Right renal cortex interstitium (tissue), 3 donors: ENCODE measurements at places on chromosomes 6 and 20. TPM values are rescaled to one million over a fixed set of nuclear protein-coding genes. Genes with fewer than 3 reads are reported as not detected.

- peak; percentile 63 for DNase-seq
Observed at GRCh38 chr20:50635676-50636600, 55.4 kb downstream of the RIPOR3 start.

DNA sequence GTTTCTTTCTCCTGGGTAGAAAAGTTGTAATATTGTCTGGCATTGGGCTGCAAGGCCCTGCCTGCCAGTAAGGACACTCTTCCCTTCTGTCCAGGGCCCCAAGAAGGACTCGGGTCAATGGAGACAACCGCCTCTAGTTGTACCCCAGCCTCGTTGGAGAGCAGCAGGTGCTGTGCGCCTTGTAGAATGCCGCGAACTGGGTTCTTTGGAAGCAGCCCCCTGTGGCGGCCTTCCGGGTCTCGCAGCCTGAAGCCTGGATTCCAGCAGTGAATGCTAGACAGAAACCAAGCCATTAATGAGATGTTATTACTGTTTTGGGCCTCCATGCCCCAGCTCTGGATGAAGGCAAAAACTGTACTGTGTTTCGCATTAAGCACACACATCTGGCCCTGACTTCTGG lies 37.0 kb downstream of the PLCG1 start:
- DNase-seq = no peak

- DNase-seq = peak; percentile 27
Observed at GRCh38 chr6:12060780-12061609, 48.9 kb downstream of the HIVEP1 start.

DNA sequence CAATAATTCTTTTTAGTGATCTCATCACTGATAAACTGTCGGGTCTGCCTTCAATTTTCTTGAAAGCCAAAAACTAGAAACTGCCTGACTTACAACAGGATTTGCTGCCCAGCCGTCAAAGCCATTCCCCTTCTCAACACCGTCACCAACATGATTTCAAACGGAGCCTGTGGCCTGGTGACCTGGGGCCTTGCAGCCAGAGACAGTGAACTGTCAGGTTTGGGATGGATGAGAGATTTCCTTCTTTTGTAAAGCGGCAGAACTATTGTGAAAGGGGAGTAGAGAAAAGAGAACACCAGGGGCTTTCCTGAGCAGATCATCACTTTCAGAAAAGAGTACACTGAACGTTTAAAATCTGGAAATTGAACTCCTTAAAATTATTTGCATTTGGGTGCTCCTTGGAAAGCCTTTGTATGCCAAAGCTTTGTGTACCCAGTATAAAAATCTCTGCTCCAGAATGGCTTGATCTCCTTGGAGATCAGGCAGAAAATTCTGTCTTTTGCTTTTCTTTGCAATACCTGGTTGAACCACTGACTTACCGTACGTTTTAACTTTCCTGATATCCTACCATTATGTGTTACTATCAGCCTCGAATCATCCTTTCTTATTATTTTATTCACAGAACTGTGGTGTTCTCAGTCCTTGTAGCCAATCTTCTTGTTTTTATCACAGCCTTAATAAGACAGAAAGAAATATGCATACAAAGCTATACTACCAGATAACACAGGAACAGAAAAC lies 125.2 kb downstream of the PACRG start:
- no peak for DNase-seq

- DNase-seq = no peak
Observed at GRCh38 chr6:44179648-44180047, 21.0 kb downstream of the CAPN11 start.

DNA sequence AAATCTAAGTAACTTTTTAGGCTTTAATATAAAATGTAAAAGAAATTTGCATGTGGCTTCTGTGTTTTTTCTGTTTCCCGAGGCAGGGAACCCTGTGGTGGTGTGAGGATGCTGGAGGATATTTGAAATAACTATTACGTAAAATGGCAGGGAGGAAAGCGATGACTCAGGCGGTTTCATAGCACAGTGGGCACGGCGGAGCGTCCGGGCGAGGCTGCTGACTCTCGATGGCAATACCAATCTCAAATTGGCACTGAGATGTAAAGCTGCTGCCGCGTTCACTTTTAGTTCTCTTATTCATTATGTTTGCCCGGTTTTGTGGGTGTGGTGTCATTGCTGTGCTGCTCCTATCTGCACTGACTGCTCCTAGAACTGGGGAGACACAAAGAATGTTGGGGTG lies 254.3 kb downstream of the THBS2 start:
- no peak for DNase-seq

DNA sequence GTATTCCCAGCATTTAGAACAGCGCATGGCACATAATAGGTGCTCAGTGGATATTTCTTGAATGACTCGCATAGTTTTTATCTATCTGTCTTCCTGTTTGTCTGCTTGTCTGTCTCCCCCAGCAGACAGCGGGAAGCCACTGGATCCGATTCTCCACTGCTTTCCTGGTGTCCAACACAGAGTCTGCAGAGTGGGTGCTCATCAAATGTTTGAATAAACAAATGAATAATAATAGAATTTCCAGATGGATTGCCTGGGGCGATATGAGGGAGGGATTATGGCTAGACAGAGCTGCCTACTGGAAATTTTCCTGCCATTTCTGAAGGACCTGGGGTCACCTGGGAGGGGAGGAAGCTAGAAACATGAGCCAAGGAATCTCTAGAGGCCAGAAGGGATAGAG lies 18.9 kb downstream of the CDH22 start:
- DNase-seq = no peak

DNA sequence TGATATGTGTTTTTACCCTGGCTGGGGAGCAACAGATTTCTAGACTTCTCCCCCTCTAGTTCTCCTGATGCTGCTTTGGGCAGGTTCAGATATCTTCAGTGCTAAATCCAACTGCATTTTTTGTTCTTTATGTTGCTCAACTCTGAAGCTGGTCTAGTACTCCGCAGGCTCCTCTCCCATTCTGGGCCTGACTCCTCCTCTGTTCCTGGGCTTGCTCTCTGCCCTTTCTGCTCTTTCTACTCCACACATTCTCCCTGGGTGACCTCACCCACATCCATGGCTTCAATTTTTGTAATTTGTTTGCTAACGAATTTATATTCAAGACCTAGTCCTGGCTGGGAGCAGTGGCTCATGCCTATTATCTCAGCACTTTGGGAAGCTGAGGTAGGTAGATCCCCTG lies 6.4 kb downstream of the FYN start:
- no peak for DNase-seq

GRCh38 chr6:40882323-40882997 lies 156.6 kb downstream of the UNC5CL start:
- no peak for DNase-seq

GRCh38 chr20:458776-459175 lies 3.6 kb downstream of the TBC1D20 start:
- no peak for DNase-seq

DNA sequence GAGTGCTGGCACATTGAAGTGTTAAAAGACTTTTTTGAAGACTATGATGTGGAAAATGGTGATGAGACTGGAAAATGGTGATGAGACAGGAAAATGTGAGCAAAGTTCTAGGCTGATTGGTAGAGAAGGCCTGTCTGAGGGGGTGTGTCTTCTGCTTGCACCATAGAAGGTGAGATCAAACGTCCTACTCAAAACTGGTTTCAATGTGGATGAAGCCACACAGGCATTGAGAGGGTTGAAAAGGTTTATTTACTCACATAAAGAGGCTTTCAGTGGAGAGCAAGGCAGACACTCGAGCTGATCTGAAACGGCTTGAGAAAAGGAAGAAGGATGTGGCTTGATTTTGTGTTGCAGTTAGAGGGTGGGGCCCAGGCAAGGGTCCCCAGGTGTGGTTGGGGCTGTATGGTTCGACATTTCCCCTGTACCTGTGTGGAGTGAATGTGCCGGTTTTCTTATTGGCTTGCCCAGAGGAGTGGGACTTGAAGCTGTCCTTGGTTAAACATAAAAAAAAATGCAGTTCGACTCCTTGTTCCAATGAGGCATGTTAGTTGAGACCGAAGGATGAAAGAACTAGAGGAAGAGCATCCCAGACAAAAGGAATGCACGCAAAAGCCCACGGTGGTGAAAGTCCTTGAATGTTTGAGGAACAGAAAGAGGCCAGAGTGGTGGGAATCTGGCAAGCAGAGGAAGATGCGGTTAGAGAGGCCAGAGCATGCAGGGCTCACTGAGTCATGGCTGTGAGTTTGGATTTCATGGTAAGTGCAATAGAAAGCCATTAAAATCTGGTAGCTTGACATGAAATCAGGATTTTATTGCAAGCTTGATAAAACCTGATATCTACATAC lies 172.3 kb downstream of the EPM2A start:
- no peak for DNase-seq

The MAFB gene
- polyA plus RNA-seq = 128 TPM

The DOK5 gene
- 11.4 TPM for polyA plus RNA-seq

The C20orf144 gene
- polyA plus RNA-seq = 0.21 TPM

The ATP9A gene
- polyA plus RNA-seq = 58.7 TPM

The RAET1L gene
- polyA plus RNA-seq = not detected

The TFAP2A gene
- 27.9 TPM for polyA plus RNA-seq

The PPP1R14C gene
- 24.7 TPM for polyA plus RNA-seq
